ENCODE measurements at places on chromosomes 1 and 21.

DNA sequence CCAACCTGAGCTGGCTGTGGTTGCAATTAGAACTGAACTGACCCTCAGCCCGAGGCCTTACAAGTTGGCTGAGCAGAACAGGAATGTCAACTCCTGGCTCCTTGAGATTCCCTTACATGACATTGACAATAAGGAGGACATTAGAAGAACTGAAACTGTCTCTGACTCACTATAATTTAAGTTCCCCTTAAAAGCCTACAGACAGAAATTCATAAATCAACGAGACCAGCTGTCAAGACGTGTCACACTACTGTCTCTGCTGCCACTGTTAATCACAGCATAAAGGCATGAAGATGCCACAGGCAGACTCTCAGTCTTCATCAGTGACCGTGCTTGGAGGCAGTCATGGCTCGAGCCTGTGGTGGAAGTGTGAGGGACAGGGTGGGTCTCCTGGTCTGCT is 168.8 kb downstream of the GABPA start:
- no peak for DNase-seq

GRCh38 chr1:51276286-51276685 is 40.2 kb downstream of the RNF11 start:
- DNase-seq, result no peak

DNA sequence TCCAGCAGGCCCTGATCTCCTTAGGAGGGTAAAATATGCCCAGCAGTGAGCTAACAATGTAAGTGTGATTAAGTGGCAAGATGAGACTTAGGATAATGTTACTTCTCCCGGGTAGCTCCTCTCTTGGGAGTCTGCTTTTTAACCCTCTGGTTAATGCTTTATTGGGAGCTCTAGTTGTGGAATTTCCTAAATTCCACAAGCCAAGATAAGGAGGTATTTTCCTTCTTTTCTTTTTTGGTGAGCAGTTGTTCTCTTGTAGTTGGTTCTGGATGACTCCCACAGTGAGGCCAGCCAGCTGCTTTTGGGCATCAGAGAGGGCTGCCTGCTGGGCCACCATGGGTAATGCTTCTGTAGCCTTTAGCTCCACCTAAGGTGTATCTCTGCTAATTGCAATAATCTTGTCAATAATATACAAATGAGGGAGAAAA is 19.3 kb downstream of the C1orf52 start:
- no peak for DNase-seq

DNA sequence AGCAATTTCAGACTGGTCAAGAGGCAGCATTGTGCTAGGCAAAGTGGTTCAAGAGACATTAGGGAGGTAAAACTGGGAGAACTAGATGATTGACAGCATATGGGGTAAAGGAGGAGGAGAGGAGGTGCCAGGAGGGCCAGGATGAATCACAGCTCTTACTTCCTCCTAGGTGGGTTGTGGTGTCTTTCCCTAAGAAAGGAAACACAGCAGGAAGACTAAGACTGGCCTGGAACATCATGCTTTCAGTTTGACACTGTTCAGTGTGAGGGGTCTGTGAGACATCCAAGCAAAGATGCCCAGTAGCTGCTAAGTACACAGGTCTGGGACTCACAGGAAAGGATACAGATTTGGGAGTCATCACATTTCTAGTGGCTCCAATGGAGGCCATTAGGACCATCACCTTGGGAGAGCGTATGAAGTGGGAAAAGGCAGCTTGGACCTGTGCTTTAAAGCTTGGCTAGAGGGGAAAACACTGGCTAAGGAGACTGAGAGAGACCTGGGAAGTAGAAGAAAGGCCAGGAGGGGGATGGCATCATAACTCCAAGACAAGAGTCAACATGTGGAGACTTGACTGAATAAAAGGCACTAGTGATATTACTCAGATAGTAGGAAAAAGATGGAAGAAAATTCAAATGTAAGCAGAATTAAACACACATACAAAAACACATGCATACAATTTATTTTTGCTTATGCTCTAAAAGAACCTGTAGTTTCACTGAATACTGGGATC is 17.3 kb downstream of the CD58 start:
- no peak for DNase-seq

DNA sequence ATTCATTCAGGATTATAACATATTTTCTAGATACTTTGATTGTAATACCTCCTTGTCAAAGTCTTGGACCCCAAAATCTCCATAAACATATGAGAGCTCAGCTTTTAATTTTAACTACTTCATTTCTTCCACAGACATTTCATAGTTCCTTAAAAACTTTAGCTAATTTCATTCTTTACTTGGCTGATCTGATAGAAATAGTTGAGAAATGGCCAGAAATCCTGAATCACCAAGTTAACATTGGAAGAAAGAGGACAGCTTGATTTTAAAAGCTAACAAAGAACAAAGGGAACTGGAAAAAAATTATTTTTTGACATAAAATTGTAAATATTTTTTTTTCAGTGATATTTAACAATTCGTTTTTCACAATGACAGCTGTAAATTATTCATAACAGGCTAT is 216.5 kb downstream of the NTNG1 start:
- no peak for DNase-seq

- DNase-seq, result no peak
Observed at GRCh38 chr1:57112148-57112547, 146.3 kb upstream of the C8B start.

DNA sequence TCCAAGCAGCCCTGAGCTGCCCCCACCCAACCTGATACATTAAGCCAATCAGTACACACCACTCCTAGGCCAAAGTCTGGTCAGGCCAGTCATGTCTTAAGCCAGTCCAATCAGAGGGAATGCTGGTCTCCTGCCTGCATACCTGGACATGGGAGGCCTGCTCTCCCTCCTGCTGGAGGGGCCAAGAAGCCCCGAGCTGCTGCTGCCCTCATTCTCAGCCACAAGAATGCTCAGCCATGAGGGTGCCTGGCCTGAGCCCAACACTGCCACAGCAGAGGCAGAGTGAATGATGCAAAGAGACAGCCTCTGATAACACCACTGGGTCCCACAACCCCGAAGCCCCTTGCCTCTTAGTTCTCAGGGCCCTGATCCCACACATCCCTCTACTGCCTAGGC is 23.0 kb downstream of the CHD5 start:
- DNase-seq, result no peak

DNA sequence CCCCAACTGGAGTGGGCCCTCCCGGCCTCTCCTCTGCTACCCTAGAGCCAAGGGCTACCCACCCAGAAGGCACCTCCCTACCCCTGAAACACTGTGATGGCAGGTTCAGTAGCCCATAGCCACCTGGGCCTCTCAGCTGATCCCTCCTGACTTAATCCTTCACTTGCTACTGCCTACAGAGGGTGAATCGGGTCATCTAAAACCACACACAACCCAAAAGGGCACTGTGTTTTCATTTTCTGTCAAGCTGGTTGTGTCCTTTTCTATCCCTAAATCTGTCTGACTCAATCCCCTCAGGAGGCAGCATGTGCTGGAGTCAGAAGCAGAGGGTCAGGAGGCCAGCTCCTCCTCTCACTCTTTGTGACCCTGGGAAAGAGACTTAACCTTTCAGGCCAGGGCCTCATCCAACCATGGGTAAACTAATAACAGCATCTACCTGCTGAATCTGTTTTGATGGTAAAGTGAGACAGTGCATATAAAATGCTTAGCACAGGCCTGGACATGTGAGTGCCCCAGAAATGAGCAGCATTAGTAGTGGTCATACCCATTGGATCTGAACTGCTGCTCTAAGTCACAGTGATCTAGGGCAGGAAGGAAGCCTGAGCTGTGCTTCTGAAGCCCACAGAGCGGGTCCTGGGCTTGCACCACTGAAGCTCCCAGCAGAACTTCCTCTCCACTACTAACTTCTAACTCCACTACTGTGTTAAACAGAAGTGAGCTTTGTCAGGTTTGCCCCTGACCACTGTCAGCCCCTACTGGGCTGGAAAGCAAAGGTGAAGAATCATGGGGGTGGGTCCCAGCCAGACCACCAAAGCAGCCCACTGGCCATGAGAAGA is 11.0 kb downstream of the PMVK start:
- DNase-seq, result no peak

DNA sequence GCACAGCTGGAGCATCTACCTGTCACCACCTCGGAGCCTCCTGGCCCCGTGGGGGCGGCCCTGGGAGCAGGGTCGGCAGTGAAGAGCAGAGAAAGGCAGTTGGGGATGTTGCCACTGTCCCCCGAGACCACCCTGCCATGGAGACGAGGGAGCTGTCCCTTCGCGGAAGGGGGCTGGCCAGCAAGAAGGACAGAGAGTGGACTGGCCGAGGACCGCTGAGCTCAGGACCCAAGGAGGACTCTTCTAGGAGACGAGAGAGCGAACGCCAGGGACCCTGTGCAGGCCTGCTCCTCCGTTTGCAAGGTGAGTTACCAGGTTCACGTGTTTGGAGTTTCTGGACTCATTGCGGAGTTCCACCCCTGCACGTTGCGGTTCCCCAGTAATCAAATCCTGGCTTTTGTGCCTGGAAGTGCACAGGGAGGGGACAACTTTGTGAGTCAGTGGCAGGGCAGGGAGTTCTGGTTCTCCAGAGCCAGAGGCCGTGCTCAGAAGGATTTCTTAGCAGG is 5.6 kb upstream of the POFUT2 start:
- peak; percentile 67 for DNase-seq

DNA sequence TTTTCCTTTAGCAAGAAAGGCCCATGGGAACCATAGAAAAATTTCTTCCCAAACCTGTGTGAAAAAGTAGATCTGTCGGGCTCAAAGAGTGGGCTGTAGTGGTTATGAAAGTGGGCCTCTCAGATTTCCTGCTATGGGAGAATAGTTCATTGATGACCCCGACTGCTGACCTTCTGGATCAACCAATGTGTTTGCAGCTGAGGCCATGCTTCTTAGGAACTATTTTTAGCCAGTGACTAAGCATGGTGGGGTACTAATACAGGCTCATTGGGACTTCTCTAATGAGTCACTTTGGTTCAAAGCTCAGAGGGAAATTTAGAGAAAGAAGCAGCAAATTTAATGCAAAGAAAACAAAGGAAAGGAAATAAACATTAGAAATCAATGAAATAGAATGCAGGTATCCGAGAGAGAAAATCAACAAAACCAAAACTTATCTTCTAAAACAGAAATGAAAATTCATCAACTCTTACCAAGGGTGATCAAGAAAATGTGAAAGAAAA is 12.6 kb upstream of the PSMA5 start:
- DNase-seq, result no peak

DNA sequence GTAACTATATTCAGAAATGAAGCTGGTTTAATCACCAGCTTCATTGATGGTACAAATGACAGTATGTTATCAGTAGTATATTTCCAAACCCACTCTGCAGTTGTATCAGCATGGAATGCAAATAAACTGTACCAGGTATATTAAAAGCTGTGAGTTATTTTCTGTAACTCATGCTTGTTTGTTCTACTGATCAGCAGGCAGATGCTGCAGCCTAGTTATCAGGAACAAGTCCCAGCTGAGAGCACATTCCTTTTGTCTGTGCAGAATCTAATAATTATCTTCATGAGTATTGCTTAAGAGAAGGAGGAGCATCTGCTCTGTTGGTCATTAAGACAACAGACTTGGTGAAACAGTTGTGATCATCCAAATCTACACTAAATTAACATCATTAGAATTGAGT is 1331.1 kb downstream of the MRPL39 start:
- no peak for DNase-seq

DNA sequence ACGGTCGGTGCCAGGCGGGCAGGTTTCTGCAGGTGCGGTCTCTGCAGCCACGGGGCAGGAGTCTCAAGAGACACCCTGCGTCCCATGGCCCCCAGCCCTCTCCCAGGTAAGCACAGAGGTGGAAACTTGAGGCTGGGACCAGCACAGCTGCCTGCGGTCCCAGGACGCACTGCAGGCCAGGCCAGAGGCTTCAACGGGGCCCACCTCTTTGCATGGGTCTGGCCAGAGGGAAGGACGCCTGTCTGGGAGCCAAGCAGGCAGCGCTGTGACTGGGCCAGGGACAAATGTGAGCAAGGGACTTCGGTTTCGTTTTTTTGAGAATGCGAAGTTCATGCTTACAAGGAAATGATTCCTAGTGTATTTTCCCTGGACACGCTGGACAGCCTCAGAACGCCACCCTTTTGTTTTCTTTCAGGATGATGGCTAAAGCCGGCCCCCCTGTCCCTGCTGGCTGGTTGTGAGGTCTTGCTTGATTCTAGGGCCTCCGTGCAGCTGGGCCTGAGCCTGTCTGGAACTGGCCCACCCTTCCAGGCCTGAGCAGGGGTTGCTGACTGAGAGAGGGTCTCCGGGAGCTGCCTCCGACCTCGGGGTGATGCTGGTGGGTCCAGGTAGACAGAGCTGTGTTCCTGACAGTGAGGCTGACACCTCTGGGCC is 38.3 kb downstream of the MORN1 start:
- DNase-seq, result peak; percentile 67

- no peak for DNase-seq
Observed at GRCh38 chr1:167186771-167187170, 33.9 kb upstream of the POU2F1 start.

DNA sequence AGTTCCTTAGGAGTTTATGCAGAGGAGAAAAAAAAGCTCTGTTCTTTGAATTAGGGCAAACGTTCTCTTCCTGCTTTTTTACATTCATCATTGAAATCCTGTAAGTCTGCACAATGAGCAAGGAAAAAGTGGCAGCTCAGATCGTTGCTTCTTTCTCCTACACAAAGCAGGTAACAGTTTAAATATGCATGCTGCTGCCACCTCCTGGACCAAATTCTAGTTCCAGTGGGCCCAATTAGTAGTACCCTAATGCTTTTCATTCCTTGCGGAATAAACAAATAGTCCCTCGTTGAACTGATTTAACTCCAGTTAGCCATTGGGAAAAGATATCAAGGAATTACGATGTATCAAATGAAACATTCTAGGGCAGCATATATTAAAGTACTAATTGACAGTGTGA is 20.1 kb downstream of the YTHDF2 start:
- no peak for DNase-seq

GRCh38 chr1:34840426-34840825 is 19.1 kb downstream of the SMIM12 start:
- DNase-seq, result no peak

DNA sequence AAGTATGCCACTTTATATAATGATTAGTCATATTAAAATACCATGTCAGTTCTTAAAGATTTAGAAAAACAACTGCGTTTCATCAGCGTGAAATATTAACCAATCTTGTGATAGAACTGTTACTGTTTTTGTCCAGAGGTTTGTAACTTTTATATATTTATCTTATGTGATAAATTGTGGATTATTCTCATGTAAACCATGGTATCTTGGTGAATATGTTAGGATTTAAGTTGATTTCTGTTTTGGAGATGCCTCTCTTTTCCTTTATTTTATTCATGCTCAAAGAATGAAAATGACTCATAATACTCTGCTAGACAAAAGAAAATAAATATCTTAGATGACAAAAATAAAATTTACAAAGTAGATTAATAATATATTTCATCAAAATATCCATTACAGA is 88.4 kb downstream of the ADGRL4 start:
- DNase-seq, result no peak

DNA sequence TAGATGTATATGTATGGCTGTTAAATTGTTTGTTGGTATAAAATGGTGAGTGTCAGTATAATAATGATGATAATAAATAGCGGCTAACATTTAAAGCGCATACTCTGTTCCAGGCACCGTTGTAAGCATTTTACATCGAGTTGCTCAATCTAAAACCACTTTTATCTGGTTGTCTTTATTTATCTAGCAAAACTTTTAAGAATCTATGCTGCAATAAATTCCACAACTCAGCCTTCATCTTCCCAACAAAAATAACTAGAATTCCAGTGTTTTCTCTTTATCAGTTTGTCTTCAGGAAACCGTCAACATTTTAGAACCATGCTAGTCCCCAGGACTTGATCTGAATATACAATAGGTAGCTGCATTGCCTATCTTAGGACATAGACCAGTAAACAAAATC is 19.3 kb upstream of the SLC16A1 start:
- DNase-seq, result no peak
